ENCODE measurements at places on chromosomes 5 and 9.
A peak's percentile ranks its signal among the peaks of the same experiment; 100 is the strongest.

DNA sequence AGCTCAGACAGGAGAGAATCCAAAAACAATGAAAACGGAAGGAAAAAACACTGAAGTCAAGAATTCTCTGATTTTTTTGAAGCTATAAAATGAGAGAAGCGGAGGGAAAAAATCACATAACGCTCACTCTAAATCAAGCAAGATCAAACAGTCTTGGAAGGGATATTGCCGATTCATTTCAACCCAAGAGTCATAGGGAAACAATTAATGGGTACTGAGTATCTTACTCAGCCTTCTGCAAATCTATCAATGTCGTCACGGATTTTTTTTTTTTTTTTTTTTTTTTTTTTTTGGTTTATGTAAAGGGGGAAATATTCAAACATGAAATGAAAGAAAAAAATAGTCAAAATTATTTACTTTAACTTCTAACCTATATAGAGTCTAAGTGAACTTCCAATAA lies 9.5 kb downstream of the MEF2C start:
- DNase-seq, result no peak

GRCh38 chr5:95684361-95684760 lies 1.6 kb upstream of the SPATA9 start:
- DNase-seq, result no peak

- no peak for DNase-seq
These were observed 913.4 kb upstream of the ACO1 start for GRCh38 chr9:31471010-31471409.

- DNase-seq, result peak; percentile 40
These were observed 78.1 kb upstream of the PITX1 start for GRCh38 chr5:135112008-135112725.

GRCh38 chr5:178577376-178577839 lies 12.8 kb downstream of the COL23A1 start:
- peak; percentile 70 for DNase-seq

GRCh38 chr5:159262859-159263568 lies at the start of gene UBLCP1:
Gene UBLCP1, plus strand, starts transcription at chr5:159263290. Its CDS starts 5,626 bp downstream, at chr5:159268916.
- DNase-seq, result peak; percentile 90

GRCh38 chr5:108345541-108346171 lies 36.2 kb downstream of the FBXL17 start:
- DNase-seq, result no peak

DNA sequence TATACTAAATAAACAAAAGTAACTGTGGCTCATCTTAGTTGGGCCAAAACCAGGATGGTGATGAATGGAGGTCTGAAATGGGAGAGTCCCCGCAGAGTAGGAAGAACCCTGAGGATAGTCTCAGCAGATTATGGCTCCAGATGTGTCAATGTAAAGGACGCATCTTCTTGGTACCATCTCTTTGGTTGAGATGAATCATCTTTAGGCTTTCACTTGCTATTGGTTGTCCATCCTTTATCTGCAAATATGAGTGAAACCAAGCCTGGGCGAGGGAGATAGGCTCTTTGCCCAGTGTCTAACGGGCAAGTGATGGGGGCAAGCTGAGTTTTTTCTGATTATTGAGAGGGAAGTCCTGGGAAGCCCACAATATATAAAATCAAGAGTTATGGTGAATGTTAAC lies 19.4 kb upstream of the LCP2 start:
- no peak for DNase-seq

DNA sequence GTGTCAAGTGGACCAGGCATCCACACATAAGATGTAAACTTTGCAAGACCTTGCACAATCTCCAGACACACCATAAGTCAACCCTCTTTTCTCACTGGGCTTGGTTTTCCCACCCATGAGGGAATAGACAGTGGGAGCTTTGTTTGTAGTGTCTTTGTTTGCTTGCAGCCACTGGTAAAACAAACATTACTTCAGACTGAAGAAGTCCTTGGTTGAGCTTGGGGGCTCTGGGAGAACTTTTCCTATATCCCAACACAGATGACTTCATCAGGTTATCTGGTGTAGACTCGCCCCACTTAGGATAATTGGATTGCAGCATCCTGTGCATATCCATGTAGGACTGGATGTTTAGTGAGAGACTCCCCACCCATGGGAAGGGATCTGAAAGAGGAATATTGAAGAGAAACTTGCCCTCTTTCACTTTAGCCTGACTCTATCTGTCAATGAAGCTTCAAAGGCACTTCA lies 11.5 kb upstream of the ADGRV1 start:
- DNase-seq, result no peak

DNA sequence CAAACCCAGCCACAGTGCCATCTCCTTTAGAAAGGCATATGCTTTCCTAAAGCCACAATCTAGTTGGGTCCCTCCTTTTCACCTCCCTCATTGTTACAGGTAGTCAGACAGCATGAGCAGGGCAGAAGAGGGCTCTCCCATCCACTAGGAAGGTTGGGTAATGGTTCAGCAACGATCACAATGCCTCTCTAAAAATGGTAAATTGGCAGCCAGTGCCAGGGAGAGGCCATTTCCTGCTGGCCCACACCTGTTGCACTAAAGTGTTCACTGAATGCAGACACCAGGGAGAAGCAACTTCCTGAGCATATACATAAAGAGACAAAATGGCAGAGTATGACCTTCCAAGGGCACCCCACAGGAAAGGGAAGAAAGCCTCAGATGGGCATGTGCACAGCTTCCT lies 31.3 kb upstream of the DAP start:
- DNase-seq, result no peak

DNA sequence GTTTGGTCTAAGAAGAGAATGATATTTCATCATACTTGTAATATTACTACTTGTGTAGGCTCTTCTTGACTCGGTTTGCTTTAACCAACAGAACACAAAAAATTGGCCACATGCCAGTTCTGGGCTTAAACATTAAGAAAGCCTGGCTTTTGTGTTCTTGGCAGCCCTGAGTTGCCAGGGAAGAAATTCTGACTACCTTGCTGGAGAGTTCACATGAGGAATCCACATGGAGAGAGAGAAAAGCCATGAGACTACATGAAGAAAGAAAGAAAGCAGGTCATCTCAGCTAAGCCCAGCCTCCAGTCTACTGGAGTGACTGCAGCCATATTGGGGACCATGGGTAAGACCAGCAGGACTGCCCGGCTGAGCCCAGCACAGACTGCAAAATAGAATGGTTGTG lies 524.8 kb downstream of the RAB3C start:
- DNase-seq, result no peak

DNA sequence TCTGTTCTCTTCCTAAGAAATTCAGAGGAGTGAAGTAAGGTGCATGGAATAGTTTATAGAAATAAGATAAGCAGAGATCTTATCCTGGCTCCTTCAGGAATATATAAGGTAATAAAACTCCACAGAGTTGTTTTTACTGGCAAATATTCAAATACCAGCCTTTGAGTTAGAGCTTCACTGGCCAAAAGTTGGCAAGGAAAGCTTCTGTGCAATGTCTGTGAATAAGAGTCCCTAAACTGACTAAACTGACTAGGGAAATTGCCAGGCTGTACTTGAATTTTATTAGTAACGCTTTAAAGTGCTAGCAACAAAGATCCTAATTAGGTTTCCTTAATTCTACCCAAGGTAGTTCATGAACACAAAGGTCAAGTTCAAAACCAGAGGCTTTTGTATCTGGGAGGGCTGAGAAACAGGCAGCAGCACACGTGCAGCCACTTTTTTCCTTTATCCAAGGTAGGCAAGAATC lies 131.1 kb upstream of the MPDZ start:
- no peak for DNase-seq

DNA sequence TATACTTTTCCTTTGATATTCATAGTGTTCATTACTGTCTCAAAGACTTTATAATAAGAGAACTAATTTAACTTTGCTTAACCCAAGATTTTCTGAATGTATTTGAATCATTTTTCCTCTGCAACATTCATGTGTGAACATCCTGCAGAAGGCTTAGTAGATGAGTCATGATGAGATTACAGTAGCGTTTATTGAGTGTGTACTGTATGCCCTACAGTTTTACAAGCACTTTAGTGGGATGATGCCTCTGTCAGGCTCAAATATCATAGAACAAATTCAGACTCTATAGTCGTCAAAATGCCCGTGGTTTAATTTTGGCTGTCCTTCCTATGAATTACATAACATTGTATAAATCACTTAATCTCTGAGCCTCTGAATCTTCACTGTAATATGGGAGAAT lies 41.2 kb downstream of the FYB1 start:
- no peak for DNase-seq

GRCh38 chr5:95823738-95824609 lies 1.4 kb upstream of the GLRX start:
- DNase-seq, result peak; percentile 49

- no peak for DNase-seq
These were observed 83.7 kb upstream of the SMIM15 start for GRCh38 chr5:61245936-61246335.

GRCh38 chr9:73969936-73970335 lies 527.2 kb upstream of the RORB start:
- DNase-seq, result no peak

GRCh38 chr9:114313186-114313585 lies 9.7 kb upstream of the ORM1 start:
- DNase-seq, result no peak

DNA sequence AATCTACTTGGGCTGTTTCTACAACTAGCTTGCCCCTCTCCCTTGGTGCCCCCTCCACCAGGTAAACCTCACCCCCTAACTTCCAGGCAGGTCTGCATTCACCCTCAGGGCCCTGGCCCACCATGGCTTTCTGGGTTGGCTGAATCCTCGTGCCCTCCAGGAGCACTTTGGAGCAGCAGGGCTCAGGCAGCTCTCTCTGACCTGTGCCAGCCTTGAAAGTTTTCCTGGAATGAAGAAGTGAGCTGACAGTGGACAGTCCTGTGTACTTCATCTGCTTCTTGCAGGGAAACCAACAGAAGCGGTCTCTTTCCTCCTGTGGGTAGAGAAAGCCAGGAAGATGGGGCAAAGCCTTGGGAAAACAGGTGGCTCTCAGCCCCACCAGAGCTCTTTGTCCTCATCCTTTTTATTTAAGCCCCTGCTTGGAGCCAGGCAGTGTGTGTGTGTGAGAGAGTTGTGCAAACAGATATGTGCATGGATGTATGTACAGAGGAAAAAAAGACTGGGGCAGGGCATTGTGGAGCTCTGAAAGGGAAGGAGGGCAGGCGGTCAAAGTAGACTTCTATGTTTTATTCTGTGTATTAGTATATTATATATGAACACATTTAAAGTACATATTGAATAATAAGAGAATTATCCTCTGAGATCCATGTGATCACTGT lies 62.3 kb upstream of the SPRY4 start:
- no peak for DNase-seq

GRCh38 chr9:89600831-89601230 lies 4.0 kb upstream of the GADD45G start:
- no peak for DNase-seq

Data from ELF-1 (cell line).